ENCODE measurements at places on chromosomes 11 and 22.

DNA sequence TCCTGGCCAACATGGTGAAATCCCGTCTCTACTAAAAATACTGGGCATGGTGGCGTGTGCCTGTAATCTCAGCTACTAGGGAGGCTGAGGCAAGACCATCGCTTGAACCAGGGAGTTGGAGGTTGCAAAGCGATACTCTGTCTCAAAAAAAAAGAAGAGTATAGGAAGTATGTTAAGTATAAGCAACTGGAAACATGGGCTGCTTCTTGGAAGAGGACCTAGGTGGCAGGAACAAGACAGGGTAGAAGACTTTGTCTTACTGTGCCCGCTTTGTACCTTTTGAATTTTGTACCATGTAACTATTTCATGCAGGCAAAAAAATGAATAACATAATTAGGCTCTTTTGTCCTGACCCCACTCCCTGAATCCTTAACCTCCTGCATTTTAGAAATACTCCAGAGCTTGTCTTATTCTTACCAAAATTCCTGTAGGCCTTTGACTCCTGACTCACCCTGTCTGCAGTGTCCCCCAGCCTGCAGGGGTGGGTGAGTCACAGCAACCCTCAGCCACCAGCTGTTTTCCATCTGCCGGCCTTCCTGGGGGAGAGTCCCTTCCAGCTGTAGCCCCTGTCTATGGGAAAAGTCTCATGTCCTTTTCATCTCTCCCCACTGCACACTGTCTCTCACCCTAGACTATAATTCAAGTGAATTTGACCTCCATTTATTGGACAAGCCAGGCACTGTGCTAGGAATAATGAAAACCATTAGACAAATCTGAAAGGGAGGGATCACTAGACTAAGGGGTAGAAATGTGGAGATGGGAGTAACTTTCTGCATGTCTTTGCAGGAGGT, 41.8 kb downstream of the TXN2 start:
- DNase-seq, result no peak

- DNase-seq, result no peak
Measured at GRCh38 chr11:94972700-94973098, 657 bp downstream of the CWC15 start.

- no peak for DNase-seq
Measured at GRCh38 chr11:8832571-8833260, 78.3 kb upstream of the AKIP1 start.

GRCh38 chr11:79150320-79150719, 290.5 kb downstream of the TENM4 start:
- no peak for DNase-seq

DNA sequence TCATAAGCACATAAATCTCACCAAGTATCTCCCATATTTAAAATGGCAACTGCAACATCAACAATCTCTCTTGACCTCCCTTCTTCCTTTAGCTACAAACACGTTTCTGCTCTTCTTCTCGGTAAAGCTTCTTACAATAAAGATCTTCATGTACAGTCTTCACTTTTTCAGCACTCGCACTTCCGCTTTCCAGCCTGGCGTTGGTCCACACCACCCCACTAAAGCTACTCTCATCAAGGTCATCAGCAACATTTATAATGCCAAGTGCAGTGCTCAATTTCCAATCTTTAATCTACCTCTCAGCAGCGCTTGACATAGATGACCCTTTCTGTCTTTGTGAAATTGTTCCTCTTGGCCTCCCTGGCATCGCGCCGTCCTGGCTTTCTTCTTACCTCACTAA, 33.6 kb downstream of the NTM start:
- DNase-seq, result no peak

GRCh38 chr11:68734111-68734510, 17.2 kb downstream of the TESMIN start:
- no peak for DNase-seq

DNA sequence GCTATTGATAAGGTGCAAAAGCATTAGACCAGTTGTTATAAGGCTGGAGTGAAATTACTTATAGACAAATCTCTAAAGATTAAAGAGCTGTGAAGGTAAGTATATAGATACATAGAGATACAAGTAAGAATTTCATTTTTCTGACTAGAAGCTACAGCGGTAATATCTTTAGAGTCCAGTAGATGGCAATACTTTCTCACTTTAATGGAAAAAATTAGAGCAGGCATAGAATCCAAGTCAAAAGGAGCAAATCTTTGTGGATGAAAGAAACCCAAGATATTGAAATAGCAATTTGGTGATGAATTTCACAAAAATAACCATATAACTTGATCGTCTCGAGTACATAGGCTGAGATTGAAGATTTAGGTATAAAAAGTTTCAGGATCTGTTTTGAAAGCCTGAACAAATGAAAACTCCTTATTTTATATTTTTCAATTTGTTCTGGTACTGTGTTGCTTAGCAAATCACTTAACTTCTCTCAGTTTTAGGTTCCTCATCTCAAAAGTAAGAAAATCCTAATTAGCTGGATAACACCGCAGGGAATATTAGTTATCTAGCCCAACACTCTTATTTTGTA, 81.9 kb downstream of the UVRAG start:
- no peak for DNase-seq

GRCh38 chr11:103880968-103881367, 155.5 kb upstream of the DDI1 start:
- no peak for DNase-seq

DNA sequence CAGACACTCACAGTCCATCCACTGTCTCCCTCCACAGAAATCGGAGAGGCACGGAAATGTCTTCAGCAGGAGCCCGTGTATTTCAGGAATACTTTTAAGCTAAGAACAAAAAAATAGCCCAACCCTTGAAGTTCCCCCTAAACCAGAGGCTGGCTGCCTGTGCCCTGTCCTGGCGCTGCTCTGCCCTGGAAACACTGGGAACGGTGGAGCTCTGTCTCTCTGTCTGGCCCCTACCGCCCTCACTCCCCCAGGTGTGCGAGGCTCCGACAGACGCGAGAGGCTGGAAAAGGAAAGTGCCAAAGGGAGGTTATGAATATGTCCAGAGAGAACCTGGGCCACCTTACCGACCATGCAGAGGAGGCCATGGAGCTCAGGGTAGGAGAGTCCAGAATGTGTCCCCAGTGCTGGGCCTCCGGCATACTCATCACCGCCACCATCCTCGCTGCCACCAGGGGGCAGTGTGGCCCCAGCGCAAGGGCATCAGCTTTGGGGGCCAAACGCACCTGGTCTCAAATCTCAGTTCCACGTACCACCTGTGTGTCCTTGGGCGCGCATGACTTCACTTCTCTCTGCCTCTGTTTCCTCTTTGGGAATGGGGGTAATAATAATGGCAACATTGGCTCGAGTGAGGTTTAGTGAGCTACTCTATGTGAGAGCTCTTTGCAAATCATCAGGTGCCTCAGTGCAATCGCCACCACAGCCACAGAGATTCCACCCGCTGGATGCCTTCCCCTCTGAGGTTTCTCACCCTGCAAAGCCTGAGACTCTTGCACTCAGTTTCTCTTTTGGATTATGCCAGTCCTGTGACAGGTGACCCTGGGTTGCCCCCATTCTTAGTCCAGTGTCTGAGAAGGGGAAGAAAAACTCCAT, 10.4 kb upstream of the SLCO2B1 start:
- peak; percentile 79 for DNase-seq

DNA sequence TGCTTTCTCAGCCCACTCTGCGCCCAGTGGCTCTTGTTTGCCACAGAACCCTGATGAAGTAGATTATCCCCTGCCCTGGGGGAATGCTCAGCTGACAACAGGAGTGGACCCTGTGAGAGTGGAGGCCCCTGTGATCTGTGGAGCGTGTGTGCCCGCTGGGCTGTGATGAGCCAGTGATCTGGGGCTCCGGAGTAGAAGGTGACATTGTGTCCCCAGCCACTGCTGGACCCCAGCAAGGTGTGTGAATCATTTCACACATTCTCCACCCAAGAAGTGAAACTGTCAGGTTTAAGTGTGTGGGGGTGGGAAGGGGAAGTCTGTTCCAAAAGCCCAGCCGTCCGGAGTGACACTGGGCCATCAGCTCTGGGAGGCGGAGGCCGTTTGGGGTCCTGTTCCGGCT, 33.1 kb upstream of the GRAMD4 start:
- DNase-seq, result no peak

GRCh38 chr11:102361086-102362031, 14.3 kb downstream of the BIRC2 start:
- no peak for DNase-seq

GRCh38 chr22:43148581-43148980, 2.8 kb upstream of the TSPO start:
- DNase-seq, result no peak

- DNase-seq, result no peak
Measured at GRCh38 chr22:23574877-23575276, 5.2 kb downstream of the IGLL1 start.

GRCh38 chr22:41842996-41843970, 10.4 kb downstream of the SREBF2 start:
- no peak for DNase-seq

GRCh38 chr11:104254347-104254746, 90.4 kb upstream of the PDGFD start:
- no peak for DNase-seq

- no peak for DNase-seq
Measured at GRCh38 chr11:102467853-102468580, 15.5 kb upstream of the TMEM123 start.

- DNase-seq, result no peak
Measured at GRCh38 chr11:17129003-17129402, 51.5 kb upstream of the RPS13 start.

DNA sequence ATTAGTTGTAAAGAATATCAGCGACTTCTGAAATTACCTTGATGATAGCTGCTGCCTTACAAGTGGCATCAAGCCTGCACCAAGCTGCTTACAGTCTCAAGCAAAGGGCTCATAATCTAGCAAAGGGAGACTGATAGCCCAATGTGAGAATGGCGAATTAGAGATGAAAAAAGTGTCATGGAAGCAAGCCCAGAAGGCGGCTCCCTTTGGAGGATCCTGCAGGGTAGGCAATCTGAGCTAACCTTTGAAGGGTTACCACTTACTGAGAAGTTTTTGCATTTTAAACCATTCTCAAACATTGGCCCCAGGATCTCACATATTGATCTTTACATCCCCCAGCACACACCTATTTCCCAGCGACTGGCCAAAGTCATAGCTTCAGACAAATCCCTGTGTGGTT, 18.5 kb downstream of the GAB2 start:
- no peak for DNase-seq
